ENCODE measurements at places on chromosomes 6 and 20.

DNA sequence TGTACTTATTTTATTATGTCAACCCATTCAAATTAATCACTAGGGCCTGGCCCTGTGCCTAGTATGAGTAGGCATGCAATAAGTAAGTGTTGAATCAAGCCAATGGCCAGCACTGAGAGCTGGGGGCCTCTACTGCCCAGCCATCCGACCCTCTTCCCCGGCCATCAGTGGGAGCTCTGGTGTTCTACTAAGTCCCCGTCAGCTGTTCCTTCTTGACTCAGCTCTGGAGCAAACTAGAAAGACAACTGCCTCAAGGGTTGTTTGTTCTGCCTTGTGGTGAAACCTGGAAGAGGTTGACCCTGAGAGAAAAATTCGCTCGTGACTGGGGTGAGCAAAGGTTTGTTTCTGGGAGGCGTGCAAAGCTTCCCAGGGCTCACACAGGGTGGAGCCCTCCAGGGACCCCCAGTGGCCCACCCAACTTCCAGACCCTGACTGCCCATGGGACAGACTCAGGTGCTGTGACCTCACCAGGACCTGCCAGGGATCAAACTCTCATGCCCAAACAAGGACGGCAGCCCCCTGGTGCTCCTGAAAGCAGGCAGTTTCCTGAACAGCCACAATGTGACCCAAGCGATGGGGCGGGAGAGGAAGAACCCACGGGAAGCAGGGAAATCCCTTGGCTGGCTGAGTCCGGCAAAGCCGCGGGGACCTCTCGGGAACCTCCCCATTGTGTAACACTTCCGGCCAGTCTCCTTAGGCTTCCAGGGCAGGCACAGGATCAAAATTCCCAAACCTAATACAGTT, 50.4 kb downstream of the BANF2 start:
- DNase-seq = no peak

DNA sequence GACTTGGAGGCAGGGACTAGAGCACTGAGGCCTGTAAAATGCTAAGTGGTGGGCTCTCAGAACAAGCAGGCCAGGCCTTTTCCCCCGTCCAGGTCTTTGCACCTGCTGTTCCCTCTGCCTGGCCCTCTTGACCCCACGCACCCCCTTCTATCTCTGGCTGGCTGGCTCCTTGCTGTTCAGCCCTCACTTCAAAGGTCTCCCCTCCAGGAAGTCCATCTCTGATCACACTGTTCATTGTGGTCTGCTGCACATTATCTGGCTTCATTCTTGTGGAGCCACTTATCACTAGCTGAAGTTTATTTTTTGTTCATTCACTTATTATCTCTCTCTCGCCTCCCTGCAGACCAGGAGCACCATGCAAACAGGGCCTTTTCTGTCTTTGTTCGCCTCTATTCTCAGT, 24.5 kb downstream of the SLC13A3 start:
- no peak for DNase-seq

- no peak for DNase-seq
These were observed 8.5 kb upstream of the HELZ2 start for GRCh38 chr20:63582382-63583063.

DNA sequence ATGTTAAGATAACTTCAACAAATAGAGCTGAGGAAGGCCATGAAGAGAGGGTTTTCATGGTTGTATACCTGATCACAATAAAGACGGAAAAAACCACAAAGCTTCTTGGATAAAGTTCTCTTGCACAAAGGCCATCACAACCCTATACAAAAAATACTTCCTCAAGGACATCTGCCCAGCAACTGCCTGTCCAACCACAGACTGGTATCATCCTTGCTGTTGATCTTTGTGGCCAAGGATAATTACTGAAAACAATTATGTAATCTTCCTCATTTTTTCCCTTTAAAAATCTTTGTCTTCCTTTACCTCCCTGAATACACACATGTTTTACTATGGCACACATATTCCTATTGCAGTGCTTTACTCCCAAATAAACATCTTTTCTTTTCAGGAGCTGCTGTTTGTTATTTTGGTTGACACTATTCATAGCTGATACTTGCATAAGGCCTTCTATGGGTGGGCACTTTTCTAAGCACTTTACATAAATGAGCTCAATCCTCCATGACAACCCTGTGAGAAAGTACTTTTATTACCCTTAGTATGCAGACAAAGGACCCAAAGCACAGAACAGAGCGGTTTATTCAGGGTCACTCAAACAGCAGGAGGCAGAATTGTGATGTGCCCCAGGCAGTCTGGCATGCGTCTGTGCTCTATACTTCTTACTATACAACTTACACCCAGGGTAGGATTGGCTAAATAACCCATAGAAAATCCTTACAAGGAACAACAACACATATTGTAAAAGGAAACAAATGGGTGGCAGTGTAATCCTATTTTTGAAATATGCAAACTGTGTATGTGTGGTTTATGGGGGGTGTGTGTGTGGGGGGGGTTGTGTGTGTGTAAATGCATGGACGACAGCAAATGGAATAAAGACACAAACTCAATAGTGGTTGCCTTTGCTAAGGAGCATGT, 35.1 kb downstream of the SNRNP48 start:
- DNase-seq = no peak

DNA sequence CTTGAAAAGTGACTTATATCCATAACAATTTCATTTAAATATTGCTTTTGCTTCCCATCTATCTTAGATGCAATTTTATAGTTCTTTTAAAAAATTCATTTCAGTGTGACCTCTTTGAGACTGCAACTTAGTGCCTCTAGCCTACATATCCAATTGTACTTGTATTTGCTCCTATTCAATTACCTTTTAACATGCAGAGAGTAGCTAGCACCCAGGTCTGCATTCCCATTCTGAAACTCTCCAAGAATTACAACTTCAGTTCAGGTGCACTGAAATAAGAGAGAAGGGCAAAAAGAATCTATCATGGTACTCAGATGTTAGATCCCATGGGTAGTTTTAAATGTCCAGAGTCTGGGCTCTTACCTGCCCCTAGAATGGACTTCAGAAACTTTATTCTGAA, 765.4 kb upstream of the SLC35B3 start:
- no peak for DNase-seq

- DNase-seq = no peak
These were observed 59.3 kb upstream of the STMND1 start for GRCh38 chr6:17042422-17043147.

GRCh38 chr6:83429857-83430610, 817 bp downstream of the ME1 start:
- no peak for DNase-seq

- no peak for DNase-seq
These were observed 79.9 kb upstream of the CCDC167 start for GRCh38 chr6:37579444-37580067.

GRCh38 chr20:62574230-62574993, 67.9 kb upstream of the SLCO4A1 start:
- DNase-seq = no peak

DNA sequence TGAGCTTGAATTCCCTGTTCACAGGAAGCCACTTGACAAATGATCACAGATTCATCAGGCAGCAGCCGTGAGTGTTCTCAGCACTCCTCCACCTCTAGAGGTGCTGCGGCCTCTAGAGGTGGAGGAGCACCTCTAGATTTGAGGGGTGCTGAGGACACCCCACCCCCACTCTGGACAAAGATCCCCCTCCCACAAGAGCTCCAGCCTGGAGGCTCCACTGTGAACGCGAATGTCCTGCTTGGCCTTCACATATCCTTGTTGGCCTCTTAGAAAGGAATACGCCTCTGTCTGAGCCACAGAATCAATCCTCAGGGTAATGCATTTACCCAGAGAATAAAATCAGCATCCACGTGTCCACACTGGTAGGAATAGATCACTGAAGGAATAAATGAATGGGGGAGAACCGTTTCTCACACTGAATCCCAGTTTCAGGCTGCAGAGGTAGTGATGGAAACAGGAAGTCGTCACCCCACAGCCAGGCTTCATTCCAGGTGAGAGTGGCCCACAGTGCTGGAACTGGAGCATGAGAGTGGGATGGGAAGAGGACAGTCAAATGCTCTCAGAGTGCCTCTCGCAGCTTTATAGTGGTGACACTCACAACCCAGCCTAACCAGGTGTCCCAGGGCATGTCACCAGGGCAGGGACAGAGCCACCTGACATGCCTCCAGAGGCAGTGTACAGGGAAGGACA, 16.6 kb downstream of the NPEPL1 start:
- no peak for DNase-seq

DNA sequence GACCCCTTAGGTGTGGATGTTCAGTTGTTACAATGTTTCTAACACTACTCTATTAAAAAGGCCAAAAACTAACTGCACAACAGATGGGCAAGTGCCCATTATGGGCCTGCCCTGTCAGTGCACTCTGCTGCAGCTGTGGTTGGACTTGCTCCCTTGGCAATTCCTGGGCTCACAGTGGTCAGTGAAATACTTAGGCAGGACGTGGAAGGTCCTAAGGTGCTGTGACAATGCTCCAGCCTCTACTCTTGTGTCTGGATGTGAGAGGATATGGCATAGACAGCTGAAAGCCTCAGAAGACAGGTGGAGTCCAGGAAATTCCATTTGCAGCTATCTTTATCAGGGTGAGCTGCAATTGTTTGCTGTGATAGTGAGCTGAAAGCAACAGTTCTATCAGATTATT, 136.5 kb upstream of the OLIG3 start:
- DNase-seq = no peak

- DNase-seq = no peak
These were observed 58.6 kb downstream of the TINAG start for GRCh38 chr6:54366667-54367327.

DNA sequence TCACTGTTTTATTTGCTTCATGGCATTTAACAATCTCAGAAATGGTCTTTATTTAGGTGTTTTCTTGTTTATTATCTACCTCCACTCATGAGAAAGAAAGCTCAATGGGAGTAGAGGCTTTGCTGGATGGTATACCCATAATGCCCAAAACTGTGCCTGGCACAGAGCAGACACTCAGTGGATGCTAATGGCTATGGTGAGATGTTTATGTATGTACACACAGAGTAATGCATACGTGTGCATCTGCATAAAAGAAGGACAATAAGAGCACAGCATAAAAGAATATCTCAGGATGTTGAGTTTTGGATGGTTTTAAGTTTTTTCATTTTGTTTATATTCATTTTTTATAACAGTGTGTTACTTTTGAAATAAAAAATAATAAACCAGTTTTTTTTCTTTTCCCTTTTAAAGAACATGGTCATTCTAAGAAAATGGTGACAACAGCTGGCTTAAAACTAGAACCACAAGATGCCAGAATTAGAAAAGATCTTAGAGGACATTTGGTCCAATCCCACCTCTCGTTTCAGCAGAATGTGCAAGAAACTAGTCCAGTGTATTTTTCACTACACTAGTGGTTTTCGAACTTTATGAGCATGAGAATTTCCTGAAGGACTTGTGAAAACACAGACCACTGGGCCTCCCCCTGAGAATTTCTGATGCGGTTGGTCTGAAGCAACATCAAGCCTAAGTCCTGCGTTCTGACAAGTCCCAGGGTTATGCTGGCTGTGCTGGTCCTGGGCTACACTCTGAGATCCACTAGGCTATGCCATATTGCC, 131.9 kb downstream of the FYN start:
- DNase-seq = no peak

DNA sequence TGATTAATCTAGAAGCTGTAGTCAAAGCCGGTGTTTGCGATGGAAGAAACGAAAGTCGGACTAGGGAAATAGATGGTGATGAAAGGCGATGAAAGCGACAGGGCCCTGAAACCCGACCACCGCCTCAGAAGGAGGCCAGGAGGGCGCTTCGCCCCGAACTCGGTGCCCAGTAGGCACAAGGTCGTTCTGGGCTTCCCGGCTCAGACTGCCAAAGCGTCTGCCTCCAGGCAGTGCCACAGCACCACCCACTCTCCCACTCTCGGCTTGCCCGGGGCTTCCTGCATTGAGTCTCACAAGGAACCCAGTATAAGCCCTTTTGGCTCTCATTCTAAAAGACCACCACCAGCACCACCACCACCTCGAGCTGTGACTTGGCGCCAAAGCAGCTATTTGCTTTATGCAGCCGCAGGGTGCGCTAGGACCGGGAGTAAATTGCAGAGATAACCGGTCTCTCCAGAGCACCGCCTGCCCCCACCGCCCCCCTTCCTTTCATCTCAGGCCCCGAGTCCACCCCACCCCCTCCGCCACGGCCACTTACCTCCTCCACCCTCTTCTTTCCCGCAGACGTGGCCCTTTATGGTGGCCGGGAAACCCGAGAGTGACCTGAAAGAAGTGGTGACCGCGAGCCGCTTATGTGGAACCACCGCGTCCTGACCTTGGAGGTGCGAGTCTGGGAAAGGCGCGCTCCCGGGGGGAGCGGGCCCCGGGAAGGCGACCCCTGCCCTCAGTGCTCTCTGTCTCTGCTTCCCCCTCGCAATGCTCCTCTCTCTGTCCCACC, 2.4 kb downstream of the TCF21 start:
- DNase-seq = no peak

GRCh38 chr6:143773506-143774150, 69.5 kb upstream of the LTV1 start:
- DNase-seq = no peak

Data from activated naive CD4-positive, alpha-beta T cell (primary cell).